ENCODE measurements at places on chromosomes 12 and 14. TPM values are rescaled to one million over a fixed set of nuclear protein-coding genes. Genes with fewer than 3 reads are reported as not detected.

SAMD15 gene
- 5.9 TPM for total RNA-seq

CDH24 gene
- 4.2 TPM for total RNA-seq

GPR137C gene
- total RNA-seq: 0.71 TPM

IFNG-AS1 gene
- total RNA-seq: 0.31 TPM

LALBA gene
- total RNA-seq: not detected

DEGS2 gene
- total RNA-seq: 7.4 TPM

BRF1 gene
- total RNA-seq: 44.0 TPM

GPR65 gene
- 3.8 TPM for total RNA-seq

HOXC12 gene
- total RNA-seq: not detected

VRTN gene
- 0.06 TPM for total RNA-seq

IQSEC3 gene
- total RNA-seq: 0.51 TPM

POTEM gene
- not detected for total RNA-seq

LRRK2 gene
- total RNA-seq: 262 TPM

TAS2R14 gene
- total RNA-seq: 13.5 TPM

P2RX4 gene
- 38.7 TPM for total RNA-seq

SMCO2 gene
- total RNA-seq: not detected

SYCP3 gene
- 1.2 TPM for total RNA-seq

SLC39A2 gene
- not detected for total RNA-seq

SDR9C7 gene
- total RNA-seq: not detected

MDGA2 gene
- not detected for total RNA-seq

DIO3 gene
- total RNA-seq: 0.91 TPM

OR6C2 gene
- total RNA-seq: not detected

CPNE6 gene
- not detected for total RNA-seq

GDF3 gene
- total RNA-seq: not detected

RHEBL1 gene
- 2.4 TPM for total RNA-seq

PSMD9 gene
- total RNA-seq: 72.8 TPM

SLC5A8 gene
- total RNA-seq: 7.0 TPM

POU6F1 gene
- total RNA-seq: 16.1 TPM

CKB gene
- 265 TPM for total RNA-seq

COX8C gene
- not detected for total RNA-seq

KRT77 gene
- total RNA-seq: not detected

SRP54 gene
- total RNA-seq: 42.7 TPM

MYH7 gene
- 0.09 TPM for total RNA-seq

AQP2 gene
- not detected for total RNA-seq

LBHD2 gene
- total RNA-seq: not detected

TSHR gene
- not detected for total RNA-seq

TAS2R43 gene
- 15.1 TPM for total RNA-seq

C14orf93 gene
- 14.9 TPM for total RNA-seq

LRRC43 gene
- total RNA-seq: 11.6 TPM

FOXN3 gene
- 69.7 TPM for total RNA-seq

BAG5 gene
- total RNA-seq: 24.8 TPM

FBXO21 gene
- 111 TPM for total RNA-seq

HCAR2 gene
- 7.1 TPM for total RNA-seq

GLS2 gene
- total RNA-seq: 4.8 TPM

GLIPR1L1 gene
- total RNA-seq: not detected

RAB5B gene
- total RNA-seq: 113 TPM

CMA1 gene
- total RNA-seq: 0.34 TPM

SCNN1A gene
- total RNA-seq: 312 TPM

INHBE gene
- total RNA-seq: 0.12 TPM
